ENCODE measurements at places on chromosomes 1 and 21.

DNA sequence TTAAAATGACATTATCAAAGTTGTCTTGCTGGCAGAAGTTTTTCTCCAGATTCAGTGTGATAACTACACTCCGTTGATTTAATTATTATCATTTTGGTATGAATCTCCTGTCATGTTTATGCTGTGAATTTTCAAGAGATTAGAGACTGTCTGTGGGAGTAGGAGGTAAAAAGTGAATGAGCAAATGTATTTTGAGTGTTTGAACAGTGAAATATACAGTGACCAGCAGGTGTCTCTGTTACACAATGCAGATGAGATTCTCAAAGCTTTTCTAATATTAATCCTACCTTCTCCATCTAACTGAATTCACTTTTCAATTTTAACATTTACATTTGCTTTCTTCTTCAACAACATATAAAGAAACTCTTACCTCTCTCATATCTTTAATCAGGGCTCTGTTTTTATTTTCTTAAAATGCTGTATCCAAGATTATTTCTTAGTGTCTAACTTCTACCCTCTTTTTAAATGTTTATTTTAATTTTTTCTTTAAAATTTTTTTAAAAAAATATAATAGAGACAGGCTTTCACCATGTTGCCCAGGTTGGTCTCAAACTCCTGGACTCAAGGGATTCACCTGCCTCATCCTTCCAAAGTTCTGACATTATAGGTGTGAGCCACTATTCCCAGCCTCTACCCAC is 20.9 kb upstream of the HSPA13 start:
- DNase-seq: peak; percentile 37

DNA sequence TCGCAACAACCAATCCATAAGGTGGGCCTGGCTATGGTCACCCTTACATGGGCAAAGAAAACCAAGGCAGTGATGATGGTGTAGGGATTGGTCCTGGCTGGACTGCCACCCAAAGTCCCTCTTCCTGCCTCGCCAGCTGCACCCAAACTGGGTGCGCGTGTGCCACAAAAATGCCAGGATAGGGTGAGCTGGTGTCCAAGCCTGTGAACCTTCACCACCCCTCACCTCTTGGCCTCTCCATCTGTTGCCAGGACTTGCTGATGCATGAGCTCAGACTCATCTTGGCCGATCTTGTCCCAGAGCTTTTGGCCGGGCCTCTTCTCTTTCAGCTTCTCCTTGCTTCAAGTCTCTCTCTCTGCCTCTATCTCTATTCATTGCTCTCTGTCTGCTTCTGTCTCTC is 41.8 kb downstream of the FOXD2 start:
- no peak for DNase-seq

- DNase-seq: no peak
These were observed 40.0 kb downstream of the GPSM2 start for GRCh38 chr1:108916788-108917187.

- DNase-seq: no peak
These were observed 61.4 kb downstream of the SCCPDH start for GRCh38 chr1:246785494-246786111.

DNA sequence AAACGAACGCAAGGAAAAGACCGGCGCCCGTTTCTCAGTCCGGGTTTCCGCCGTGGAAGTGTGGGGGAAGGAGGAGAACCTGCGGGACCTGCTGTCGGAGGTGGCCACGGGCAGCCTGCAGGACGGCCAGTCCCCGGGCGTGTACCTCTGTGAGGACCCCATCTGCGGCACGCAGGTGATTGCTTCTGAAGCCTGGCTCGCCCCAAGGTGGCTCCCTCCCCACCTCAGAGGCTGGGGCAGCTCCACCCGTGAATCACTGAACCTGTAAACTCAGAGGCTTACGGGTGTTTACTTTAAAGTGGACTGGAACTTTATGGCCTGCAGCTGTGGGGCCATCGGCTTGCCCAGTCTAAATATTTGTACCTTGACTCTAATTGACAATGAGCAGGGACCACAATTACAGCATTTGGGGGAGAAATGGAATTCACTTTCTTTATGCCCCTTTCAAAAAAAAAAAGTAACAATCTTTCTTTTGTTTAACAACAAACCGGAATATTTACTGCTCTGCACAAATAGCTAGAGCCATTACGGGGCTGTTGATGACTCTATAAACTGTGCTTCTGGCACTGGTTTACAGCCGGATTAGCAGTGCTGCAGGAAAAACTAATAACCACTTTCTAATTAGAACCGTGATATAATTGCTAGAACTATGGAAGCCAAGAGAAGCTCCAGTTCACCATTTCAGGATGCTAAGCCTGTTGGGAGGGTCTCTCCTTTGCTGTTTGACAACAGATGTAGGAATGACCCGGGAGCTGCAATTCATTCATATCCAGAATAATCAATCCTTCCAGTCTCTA is 454.8 kb downstream of the KIF26B start:
- DNase-seq: no peak

DNA sequence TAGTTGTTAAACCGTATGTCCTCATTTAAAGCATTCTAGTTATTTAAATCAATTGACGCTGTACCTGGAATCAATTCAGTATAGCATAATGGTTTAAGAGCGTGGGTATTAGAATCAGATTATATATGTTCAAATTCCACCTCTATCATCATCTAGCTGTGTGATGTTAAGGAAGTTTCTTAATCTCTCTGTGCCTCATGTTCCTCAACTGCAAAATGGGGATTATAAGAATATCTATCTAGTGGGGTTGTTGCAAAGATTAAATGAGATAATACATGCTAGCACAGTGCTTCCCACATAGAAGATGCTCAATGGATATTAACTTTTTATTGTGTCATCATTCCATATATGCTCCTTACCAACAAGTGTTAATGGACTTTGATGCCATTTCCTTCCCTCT is 16.0 kb downstream of the MIXL1 start:
- no peak for DNase-seq

All from ELR (cell line).